ENCODE measurements at places on chromosomes 3 and 15. TPM values are rescaled to one million over a fixed set of nuclear protein-coding genes. Genes with fewer than 3 reads are reported as not detected.

Gene TRIM59
- total RNA-seq: 29.1 TPM

Gene GOLGA6L7
- not detected for total RNA-seq

Gene ZNF717
- 13.2 TPM for total RNA-seq

Gene ABHD5
- total RNA-seq: 48.5 TPM

Gene PSMA4
- 200 TPM for total RNA-seq

Gene GPR171
- not detected for total RNA-seq

Gene SLC12A1
- total RNA-seq: under 0.01 TPM

Gene ARHGAP31
- total RNA-seq: 7.6 TPM

Gene KCNH8
- not detected for total RNA-seq

Gene GOLGA8Q
- 0.58 TPM for total RNA-seq

Gene FAM107A
- not detected for total RNA-seq

Gene A4GNT
- total RNA-seq: not detected

Gene HIGD2B
- not detected for total RNA-seq

Gene HTD2
- 6.1 TPM for total RNA-seq

Gene SPSB4
- not detected for total RNA-seq

Gene GOLGA6L10
- 0.19 TPM for total RNA-seq

Gene PATL2
- 0.56 TPM for total RNA-seq

Gene HRG
- not detected for total RNA-seq

Gene XRN1
- 33.0 TPM for total RNA-seq

Gene CLDN18
- not detected for total RNA-seq

Gene RLBP1
- total RNA-seq: not detected

Gene SNAPC5
- total RNA-seq: 28.5 TPM

Gene NOX5
- under 0.01 TPM for total RNA-seq

Gene TM6SF1
- total RNA-seq: 0.85 TPM

Gene CCR1
- total RNA-seq: under 0.01 TPM

Gene THAP10
- 3.4 TPM for total RNA-seq

Gene IL17RE
- 0.56 TPM for total RNA-seq

Gene NR1I2
- not detected for total RNA-seq

Gene SLC24A5
- not detected for total RNA-seq

Gene EIF3J
- total RNA-seq: 74.4 TPM

Gene PRSS50
- total RNA-seq: not detected

Gene IQCB1
- 14.1 TPM for total RNA-seq

Gene RASGRF1
- total RNA-seq: not detected

Gene SEMA3F
- total RNA-seq: 1.7 TPM

Data from regular cardiac myocyte (primary cell).